ENCODE measurements at places on chromosomes 2 and 18. TPM values are rescaled to one million over a fixed set of nuclear protein-coding genes. Genes with fewer than 3 reads are reported as not detected.

GRCh38 chr2:38167968-38168350, 92.0 kb upstream of the CYP1B1 start:
- no peak for DNase-seq

DNA sequence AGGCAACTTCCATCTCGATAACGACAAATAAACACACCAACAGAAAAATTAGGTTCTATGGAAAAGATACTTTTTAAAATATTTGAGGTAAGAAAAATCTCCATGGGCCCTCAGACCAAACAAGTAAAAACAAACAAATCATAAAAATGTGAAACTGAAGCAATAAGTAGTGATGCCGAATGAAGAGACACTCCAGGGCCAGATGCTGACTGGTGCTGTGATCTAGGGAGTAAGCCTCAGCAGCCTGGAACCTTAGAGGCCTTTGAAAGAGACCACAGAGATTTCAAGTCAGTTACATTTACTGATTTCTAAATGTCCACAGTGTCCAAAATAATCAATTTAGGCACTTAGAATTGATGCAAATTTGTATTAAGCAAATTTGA, 1144.7 kb downstream of the CNTNAP5 start:
- no peak for DNase-seq

GRCh38 chr2:231987124-231987727, 25.7 kb downstream of the DIS3L2 start:
- no peak for DNase-seq

CEBPZOS gene
- total RNA-seq, result 29.1 TPM

- DNase-seq, result no peak
Observed at GRCh38 chr2:9230051-9230802, 23.6 kb downstream of the ASAP2 start.

GPR45 gene
- not detected for total RNA-seq

CHST10 gene
- total RNA-seq, result 7.3 TPM

HOXD1 gene
- not detected for total RNA-seq

- no peak for DNase-seq
Observed at GRCh38 chr18:48852292-48852691, 98.5 kb downstream of the SMAD7 start.

- no peak for DNase-seq
Observed at GRCh38 chr2:237299906-237300305, 114.1 kb downstream of the COL6A3 start.

DNA sequence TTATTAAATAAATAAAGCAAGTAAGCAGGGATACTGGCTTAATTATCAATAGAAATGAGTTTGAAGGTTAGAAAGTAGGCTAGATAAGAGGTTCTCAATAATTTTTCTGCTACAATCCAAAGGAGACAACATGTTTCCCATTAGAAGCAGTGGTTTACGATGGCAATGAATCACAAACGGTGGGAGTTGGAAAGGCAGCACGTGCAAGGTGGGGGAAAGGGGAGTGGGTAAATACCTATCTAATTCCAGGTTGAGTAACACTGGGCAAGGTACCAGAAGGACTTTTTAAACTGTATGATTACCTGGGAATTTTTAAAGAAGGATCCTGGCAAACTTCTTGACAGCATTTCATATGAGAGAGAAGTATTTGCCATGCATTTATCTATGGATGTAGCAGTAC, 289.9 kb downstream of the NBAS start:
- no peak for DNase-seq

TPRKB gene
- total RNA-seq, result 34.7 TPM

GRCh38 chr2:235839974-235840373, 328.2 kb downstream of the GBX2 start:
- no peak for DNase-seq
